Activated CD8-positive, alpha-beta T cell treated with anti-CD3 and anti-CD28 coated beads for 36 hours (primary cell): ENCODE measurements at places on chromosomes 1 and 21. TPM values are rescaled to one million over a fixed set of nuclear protein-coding genes. Genes with fewer than 3 reads are reported as not detected.
A peak's percentile ranks its signal among the peaks of the same experiment; 100 is the strongest.

DNA sequence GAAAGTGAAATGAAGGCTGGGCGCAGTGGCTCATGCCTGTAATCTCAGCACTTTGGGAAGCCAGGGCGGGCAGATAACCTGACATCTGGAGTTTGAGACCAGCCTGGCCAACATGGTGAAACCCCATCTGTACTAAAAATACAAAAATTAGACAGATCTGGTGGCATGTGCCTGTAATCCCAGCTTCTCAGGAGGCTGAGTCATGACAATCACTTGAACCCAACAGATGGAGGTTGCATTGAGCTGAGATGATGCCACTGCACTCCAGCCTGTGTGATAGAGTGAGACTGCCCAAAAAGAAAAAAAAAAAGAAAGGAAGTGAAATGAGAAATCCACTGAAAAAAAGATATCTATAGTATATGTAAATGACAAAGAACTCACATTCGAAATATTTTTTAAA is 439.9 kb downstream of the DISC1 start:
- no peak overlapping the region for H3K27ac ChIP-seq
- H3K27me3 ChIP-seq, result no peaks in the 10 kb centered on the region
- no peaks in the 10 kb centered on the region for H3K36me3 ChIP-seq

Gene PKN2
- total RNA-seq, result 18.1 TPM

GRCh38 chr1:112666946-112667345 is 7.5 kb upstream of the MOV10 start:
- H3K27me3 ChIP-seq, result no peaks in the 10 kb centered on the region
- H3K36me3 ChIP-seq, result peaks cover 69% of the 10 kb centered on the region
- no peak overlapping the region for H3K4me3 ChIP-seq
- H3K27ac ChIP-seq, result peak overlapping the region; percentile 55
- peaks cover 34% of the 10 kb centered on the region for H3K4me1 ChIP-seq

Gene CXADR
- total RNA-seq, result 0.29 TPM

Gene EPHB2
- total RNA-seq, result not detected

DNA sequence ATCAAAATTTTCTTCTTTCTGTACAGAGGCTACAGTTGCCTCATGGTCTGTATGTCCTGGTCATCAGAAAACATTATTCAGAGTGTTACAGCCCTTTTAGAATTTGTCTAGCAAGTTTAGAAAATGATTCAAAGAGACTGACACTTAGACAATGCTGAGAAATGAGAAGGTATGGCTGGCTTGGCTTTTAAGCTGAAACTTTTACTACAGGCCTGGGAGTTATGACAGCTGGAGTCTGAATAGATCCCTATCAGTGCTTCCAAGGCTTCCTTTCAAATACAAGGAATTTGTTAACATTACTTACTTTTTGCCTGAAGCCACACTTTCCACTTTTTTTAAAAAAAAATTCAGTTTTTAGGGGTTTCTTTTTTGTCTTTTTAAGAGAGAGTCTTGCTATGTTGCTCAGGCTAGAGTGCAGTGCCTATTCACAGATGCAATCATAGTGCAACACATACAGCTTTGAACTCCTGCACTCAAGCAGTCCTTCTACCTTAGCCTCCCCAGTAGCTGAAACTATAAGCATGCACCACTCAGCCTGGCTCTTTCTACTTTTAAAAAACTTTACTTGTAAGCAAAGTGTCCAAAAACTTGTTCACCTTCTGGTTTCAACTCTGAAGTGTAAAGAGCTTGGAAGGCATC is 10.5 kb upstream of the COP1 start:
- no peaks in the 10 kb centered on the region for H3K4me1 ChIP-seq
- H3K4me3 ChIP-seq, result no peak overlapping the region
- no peaks in the 10 kb centered on the region for H3K36me3 ChIP-seq
- H3K27ac ChIP-seq, result no peak overlapping the region
- peaks cover 7% of the 10 kb centered on the region for H3K27me3 ChIP-seq
